HCT116 (cell line): ENCODE measurements at places on chromosomes 1 and 21.

GRCh38 chr1:166036092-166036491, 130.7 kb downstream of the FAM78B start:
- no peak for DNase-seq

DNA sequence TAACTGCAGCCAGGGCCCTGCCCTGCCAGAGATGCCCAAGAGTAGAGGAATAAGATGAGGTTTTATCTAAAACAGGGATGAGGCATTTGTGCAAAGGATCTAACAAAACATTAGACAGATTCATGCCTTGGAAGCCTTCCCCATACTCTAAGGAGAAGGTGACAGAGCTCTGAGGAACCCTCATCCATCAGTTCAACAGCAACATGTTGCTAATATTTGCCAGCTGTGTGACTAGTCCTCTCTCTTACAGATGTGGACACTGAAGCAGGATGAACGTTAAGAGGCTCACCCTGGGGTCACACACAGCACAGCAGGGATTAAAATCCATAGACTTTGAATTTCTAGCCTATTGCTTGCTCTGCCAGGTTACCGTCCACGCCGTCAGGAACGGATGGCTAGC, 99.0 kb downstream of the ZBTB18 start:
- no peak for DNase-seq

- no peak for DNase-seq
Observed at GRCh38 chr1:21669258-21670058, at the start of gene RAP1GAP. Gene RAP1GAP (minus strand): TSS chr1:21669357. CDS start chr1:21620032, 49,325 bp downstream.

DNA sequence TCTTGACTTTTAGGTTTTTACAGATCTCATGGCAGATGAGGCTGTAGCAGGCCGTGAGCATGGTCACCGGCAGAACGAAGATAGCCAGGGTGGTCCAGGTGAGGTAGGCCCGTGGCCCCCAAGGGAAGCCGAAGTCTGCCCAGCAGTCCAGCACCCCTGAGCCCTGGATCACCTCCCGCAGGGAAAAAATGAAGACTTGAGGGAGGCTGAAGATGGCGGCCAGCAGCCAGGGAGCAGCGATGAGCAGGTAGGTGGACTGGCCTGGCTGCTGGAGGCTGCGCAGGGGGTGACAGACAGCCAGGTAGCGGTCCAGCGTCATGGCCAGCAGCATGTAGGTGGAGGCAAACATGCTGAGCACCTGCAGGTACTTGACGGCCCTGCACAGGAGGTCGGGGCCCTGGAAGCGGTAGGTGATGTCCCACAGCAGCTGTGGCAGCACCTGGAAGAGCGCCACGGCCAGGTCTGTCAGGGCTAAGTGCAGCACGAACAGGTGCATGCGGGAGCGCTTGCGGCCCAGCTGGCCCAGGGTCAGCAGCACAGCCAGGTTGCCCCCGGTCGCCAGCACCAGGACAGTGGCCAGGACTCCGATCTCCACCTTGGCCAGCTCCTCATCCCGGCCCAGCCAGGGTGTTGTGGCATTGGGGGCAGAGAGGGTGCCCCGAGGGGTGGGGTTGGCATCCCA, 856 bp downstream of the AVPR1B start:
- no peak for DNase-seq

DNA sequence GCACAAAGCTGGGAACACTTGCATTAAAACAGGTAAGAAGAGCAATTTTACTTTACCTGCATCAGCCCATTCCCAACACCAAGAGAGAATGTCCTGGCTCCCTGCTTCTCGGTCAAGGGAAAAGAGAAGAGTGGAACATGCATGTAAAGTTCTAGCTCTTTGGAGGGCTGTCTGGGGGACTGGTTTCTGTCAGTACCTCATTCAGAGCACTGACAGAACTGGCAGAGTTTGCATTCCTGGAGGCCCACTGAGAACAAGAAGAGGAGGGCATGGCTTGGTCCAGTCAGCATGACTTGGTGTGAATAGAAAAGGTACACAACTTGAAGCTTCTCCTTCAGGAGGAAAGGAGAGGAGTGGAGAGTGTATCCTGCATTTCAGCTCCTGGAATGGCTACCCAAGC, 83.9 kb downstream of the LRRC7 start:
- DNase-seq, result no peak

GRCh38 chr1:159977364-159978106, 23.5 kb upstream of the SLAMF9 start:
- DNase-seq, result no peak

DNA sequence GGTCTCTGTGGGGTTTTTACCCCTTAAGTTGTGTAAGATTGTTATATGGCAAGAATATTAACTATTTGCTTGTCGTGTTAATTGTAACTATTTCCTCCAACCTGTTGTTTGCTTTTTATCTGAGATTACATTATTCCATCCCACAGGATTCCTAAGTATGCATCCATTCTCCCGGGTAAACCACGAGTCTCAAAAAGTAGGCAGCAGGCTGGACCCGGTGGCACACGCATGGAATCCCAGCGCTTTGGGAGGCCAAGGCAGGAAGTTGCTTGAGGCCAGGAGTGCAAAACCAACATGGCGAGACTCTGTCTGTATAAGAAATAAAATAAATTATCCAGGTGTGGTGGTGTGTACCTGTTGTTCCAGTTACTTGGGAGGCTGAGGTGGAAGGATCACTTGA, 12.6 kb upstream of the RSPO1 start:
- no peak for DNase-seq

GRCh38 chr1:91537281-91537986, 36.8 kb downstream of the CDC7 start:
- DNase-seq, result no peak

- no peak for DNase-seq
Observed at GRCh38 chr1:246897302-246897701, 34.4 kb downstream of the AHCTF1 start.

GRCh38 chr1:9296850-9297249, 4.2 kb downstream of the SPSB1 start:
- no peak for DNase-seq

GRCh38 chr1:66372522-66373101, 161.3 kb upstream of the SGIP1 start:
- DNase-seq, result no peak

GRCh38 chr1:165397944-165398343, 41.4 kb upstream of the LMX1A start:
- no peak for DNase-seq

DNA sequence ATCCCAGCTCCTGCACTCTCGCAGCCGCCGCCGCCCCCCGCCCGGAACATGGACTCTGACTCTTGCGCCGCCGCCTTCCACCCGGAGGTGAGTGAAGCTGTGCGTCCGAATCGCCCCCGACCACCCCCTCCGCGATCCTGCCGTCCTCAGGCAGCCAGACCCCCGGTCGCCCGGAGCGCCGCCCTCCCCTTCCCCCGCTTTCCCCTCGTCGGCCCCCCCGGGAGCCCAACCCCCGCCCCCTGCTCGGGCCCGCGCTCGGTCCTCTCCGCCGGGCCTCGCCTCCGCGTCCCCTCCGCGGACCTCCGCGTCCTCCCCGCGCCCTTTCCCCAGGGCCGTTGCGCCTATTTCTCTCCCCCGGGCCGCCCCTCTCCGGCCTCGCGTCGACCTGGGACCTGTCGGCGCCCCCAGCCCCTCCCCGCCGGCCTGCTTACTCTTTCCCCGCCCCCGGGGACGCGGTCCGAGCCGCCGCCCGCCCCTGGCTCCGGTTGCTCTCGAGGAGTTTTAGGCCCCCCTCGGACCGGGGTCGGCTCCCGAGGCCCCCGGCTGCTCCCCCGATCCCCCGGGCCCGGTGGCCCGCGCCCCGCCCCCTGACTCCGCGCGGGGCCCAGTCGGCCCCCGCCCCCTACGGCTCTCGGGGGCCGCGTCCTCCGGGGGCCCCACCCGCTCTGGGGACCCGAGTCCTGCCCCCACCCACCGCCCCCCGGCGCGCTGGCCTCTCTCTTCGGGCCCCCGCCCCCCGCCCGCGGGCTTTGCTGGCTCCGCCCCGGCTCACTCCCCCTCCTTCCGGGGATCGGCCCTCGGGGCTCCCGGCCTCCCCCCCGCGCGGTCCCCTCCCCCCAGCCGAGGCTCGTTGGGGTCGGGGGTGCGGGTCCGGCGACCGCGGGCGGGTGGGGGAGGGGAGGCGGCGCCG, 743 bp downstream of the PHF13 start:
- no peak for DNase-seq

GRCh38 chr1:226938903-226939437, 1.1 kb upstream of the COQ8A start:
- no peak for DNase-seq

DNA sequence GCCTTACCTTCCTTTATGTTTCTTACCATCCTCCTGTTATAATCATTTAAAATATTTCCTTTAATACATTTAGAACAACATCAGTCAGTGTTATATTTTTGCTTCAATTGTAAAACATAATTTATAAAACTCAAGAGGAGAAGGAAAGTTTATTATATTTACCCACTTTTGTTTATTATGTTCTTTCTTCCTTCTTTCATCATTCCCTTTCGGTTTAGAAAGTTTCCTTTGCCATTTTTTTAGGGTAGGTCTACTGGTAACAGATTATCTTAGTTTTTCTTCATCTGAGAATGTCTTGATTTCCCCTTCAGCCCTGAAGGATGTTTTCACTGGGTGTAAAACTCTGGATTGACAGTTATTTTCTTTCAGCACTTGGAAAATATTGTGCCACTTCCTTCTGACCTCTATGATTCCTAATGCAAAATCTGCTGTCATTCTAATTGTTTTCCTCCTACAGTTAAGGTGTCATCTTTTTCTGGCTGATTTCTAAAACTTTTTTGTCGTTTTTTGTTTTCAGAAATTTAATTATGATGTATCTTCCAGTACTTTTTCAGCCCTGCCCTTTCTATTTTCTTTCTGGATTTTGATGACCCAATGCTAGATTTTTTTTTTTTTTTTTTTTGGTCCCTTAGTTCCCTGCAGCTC, 25.0 kb downstream of the PTPN22 start:
- DNase-seq, result no peak

DNA sequence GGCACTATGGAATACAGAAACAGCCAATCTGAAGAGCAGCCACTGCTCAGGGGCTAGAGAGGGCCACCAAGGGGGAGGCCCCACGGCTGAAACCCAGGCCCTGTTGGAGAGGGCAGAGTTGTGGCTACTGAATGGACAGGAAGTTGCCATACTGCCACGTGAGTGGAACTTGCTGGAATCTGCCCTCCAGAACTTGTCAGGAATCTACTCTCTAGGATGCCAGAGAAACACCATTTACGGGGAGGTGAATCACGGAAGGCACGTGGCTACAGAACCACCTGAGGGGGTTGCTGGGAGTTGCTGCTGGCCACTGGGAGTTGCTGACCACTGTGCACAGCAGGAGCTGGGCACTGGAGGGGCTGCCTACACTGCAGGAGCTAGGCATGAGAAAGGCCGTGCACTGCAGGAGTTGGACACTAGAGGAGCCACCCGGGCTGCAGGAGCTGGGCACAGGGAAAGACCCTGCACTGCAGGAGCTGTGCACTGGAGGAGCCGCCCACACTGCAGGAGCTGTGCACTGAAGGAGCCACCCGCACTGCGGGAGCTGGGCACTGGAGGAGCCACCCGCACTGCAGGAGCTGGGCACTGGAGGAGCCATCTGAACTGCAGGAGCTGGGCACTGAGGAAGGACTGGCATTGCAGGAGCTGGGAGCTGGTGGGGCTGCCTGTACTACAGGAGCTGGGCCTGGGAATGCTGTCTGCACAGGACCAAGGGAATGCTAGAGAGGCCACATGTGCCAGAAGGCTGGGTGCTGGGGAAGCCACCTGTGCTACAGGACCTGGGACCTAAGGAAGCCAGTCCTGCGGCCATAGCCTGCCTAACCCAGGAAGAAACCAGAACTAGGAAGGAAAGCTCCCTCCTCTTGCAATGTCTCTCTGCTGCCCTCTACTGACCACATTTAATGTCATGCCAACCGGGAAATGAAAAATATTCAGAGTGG, 343.4 kb downstream of the MATN1 start:
- DNase-seq, result peak; percentile 60

- no peak for DNase-seq
Observed at GRCh38 chr1:187409341-187409740, 580.6 kb downstream of the PLA2G4A start.

- no peak for DNase-seq
Observed at GRCh38 chr1:19647643-19648042, 3.5 kb downstream of the NBL1 start.
